ENCODE measurements at places on chromosomes 12 and 14.

GRCh38 chr14:42848652-42849051 lies 1242.0 kb downstream of the LRFN5 start:
- no peak for DNase-seq

DNA sequence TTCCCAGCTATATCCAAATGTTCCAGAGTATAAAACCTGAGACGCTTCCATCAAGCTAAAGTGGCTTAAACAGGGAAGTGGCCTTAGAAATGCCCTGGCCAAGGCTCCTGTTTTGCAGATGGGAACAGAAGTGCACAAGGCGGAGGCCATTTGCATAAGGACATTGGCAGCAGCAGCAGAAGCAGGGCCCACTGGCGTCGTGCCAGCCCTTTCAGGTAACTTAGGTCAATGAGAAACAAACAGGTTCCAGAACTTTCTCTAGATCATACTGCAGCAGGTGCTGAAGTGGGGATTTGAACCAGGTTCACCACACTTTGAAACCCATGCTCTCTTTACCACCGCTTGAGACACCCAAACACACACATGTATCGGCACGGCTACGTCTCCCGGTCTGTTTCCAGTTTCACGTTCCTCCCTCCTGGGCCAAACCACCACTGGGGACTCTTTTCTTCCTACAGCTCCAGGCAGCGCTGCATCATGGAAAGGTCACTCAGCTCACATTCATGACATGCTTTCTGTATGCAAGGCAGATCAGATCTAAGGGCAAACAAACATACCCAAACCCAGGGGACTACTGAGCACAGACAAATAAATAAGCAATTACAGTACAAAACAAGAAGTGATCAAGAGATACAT lies 46.0 kb upstream of the PLEKHG6 start:
- no peak for DNase-seq

- no peak for DNase-seq
Observed at GRCh38 chr14:94748667-94749347, 21.1 kb downstream of the GSC start.

DNA sequence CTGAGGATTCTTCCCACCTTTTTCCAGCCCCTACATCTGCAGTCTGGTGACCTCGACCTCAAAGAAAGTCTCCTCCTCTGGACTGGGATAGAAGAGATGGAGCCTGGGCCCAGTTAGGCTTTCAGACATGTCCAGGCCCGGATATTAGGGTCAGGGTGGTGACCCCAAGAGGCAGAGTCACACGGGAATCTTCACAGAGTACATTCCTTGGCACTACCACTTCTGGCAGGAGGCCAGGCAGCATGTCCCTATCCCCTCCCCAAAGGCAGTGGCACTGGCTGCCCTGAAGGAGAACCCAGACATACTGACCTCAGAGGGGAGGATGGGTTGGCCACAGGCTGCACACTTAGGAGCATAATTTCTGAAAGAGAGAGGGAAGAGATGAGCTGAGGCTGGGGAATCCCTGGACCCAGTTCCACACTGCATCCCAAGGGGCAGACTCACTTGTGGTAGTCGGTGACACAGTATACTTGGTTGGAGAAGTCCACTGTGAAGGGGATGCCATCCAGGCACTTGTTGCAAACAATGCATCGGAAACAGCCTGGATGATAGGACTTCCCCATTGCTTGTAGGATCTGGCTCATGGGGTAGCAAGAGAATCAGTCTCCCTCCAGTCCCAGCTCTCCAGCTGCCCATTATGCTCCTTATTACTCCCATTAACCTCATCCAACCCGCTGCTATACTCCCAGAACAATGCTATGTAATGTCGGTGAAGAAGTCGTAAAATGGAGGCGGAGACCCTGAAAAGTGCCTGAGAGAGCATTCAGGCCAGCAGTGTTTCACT lies 7.6 kb downstream of the AJUBA start:
- DNase-seq: no peak

- no peak for DNase-seq
Observed at GRCh38 chr14:105161964-105162668, 6.5 kb downstream of the JAG2 start.

DNA sequence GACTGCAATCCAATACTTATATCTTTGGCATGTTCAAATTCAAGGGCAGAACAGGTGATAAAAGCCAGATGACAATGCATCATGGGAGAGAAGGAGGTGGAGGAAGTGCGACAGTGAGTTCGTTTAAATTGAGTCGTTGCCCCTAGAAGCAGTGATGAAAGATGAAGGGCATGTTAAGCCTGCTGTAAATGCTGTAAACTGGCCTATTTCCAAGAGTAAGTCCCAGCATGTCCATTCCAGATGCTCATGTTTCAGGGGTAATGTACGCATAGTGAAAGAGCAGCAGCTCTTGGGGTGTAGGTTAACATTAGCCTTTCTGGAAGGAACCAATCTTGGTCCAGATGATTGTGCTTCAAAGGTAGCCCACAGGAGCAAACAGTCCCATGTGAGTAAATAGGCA lies 97.1 kb downstream of the C2CD5 start:
- no peak for DNase-seq

GRCh38 chr12:114174326-114174725 lies 208.2 kb upstream of the RBM19 start:
- no peak for DNase-seq

- DNase-seq: no peak
Observed at GRCh38 chr12:115849262-115849943, 428.1 kb downstream of the MED13L start.

DNA sequence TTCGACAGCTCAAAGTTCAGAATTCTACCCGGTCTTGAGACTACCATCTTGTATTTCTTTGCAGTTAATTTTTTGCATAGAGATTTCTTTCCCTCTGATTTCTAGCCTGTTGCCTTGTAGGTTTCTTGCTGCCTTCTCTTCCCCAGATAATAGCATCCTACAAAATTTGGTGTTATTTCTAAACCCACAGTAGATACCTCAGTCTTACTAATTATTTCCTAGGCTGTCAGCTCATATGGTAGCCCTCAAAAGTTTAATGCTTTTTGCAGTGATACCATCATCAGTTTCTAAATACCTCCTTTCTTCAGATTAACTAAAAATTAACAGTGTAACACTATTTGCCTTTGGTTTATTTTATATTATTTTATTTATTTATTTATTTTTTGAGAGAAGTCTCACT lies 61.9 kb upstream of the TMPO start:
- no peak for DNase-seq

DNA sequence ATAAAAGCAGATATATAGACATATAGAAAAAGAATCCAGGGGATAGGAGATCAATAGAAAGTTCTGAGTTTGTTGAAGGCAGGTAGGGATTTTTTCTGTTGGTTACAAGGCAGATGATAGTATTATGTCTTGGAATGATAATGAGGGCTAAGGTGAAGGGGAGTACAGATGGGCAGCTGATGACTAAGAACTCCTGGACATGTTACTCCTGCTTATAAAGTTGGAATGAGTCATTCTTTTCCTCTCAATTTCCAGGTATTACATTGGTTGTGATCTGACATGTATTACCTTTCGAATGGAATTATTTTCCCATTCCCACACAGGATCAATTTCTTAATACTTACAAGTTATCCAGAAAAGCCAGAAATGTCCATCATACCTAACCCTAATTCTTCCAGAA lies 545.2 kb upstream of the MGAT4C start:
- no peak for DNase-seq

- no peak for DNase-seq
Observed at GRCh38 chr12:132327336-132328171, 1.8 kb downstream of the GALNT9 start.

GRCh38 chr14:61954306-61954705 lies 192.1 kb downstream of the SNAPC1 start:
- DNase-seq: no peak

GRCh38 chr12:124776125-124776513 lies 87.5 kb downstream of the SCARB1 start:
- no peak for DNase-seq

DNA sequence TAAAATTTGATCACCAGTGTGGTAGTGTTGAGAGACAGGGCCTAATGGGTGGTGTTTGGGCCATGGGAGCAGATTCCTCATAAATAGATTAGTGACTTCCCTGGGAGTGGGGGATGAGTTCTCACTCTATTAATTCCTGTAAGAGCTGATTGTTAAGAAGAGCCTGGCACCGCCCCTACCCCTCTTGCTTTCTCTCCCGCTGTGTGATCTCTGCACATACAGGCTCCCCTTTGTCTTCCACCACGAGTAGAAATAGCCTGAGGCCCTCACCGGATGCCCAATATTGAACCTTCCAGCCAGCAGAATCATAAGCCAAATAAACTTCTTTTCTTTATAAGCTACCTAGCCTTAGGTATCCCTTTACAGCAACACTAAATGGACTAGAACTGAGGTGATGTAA lies 31.9 kb upstream of the CAND1 start:
- DNase-seq: no peak

- no peak for DNase-seq
Observed at GRCh38 chr14:56081139-56081538, 37.1 kb upstream of the PELI2 start.

DNA sequence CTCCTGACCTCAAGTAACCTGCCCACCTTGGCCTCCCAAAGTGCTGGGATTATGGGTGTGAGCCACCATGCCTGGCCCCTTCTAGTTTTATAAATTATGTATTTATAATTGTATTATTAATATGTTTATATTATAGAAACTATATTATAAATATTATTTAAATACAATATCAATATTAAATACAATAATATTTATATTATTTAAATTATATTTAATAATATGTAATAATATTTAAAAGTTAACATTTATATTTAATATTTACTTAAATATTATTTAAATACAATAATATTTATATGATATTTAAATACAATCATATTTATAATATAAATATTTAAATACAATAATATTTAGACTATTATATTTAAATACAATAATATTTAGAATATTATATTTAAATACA lies 20.0 kb downstream of the SDR9C7 start:
- DNase-seq: no peak

- DNase-seq: no peak
Observed at GRCh38 chr12:93892423-93893268, 215.5 kb downstream of the CRADD start.

DNA sequence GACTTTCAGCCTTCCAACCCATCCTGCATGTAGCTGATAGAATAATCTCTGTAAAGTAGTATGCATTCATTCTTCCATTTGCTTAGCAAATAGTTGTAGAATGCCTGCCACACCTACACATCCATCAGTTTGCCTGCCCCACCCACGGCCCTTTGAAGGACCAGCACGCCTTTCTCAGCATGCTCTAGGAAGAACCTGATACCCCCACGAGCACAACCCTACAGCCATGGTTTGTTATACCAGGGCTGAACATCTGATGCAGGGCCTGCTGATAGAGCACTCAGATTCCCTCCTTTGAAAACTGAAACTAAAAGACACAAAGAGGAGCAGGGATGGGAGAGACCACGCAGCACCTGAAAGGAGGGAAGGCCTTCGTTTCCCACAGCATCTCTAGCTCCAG lies 205.1 kb downstream of the ANO2 start:
- no peak for DNase-seq

DNA sequence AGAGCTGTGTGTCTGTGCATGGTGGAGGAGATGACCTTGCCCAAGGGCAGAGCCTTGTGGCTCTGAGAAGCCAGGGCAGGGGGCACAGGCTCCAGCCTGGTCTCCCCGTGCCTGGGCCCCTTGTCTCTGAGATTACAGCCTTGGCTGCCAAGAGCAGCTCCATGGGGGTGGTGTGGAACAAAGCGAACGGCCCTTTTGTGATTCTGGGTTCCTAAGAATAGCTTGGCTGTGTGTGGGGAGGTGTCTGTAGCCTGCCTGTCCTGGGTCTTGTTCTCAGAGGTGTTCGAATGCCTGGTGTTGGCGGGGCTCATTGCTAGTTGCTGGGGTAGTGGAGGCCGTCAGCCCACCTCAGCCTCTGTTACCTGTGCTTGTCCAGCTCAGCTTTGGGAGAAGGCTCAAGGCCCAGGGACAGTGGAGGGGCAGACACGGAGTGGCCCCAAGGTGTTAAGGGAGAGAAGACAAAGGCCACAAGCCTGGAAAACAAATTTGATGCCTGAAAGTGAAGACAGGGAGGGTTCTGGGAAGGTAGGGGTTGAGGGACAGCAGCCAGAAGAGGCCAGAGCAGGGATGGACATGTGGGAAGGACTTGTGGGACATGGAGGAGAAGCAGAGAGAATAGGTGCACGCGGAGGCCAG lies 7.4 kb upstream of the MYH7 start:
- no peak for DNase-seq

DNA sequence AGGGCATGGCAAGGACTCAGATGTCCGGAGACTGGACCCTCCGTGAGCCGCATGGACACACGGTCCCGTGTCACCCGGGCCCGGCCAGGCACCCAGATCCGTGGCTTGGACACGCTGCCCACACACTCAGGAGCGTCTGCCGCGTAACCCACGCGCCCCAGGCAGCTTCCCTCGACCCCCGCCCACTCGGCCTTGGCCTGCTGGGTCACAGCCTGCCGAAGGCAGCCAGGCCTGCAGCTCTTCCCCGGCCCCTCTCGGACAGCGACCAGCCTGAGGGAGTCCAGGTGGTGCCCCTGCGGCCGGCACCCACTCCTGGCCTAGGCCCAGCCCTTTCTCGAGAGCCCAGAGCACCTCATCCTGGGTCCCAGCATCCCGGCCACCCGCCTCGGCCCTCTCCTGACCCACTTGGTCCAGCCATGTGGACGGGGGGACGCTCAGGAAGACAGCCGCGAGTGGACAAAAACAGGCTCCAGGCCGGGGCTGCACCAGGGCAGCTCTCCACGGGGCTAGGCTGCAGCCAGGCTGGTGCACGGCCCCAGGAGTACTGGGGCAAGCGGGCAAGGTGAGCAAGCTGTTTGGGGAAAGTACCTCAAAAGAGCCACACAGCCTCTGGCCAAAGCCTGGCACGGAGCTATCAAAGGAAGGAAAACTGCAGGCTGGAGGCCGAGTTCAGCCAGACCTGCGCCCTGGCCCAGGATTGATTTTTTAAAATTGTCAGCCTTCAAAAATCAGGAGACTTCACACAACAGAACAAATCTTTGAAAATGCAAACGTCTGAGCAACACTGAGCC lies 6.5 kb downstream of the AKT1 start:
- DNase-seq: no peak

GRCh38 chr12:6791931-6792520 lies 2.7 kb downstream of the CD4 start:
- DNase-seq: no peak

DNA sequence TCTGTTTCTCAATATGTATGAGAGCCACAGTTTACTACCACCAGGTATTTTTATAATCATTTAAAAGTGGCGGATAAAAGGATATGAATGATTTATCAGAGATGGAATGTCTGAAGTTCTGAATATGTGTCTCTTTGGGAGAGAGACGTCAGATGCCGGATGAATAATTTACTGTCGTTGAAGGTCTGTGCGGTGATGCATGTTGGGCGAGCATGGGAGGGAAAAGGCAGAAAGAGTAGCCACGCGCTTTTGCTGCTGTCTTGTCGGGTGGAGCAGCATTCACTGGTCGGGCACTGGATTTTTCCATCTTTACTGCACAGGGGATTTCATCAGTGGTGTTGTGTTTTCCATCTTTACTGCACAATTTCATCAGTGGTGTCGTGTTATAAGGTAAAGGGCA lies 65.6 kb downstream of the SYNE2 start:
- DNase-seq: no peak

DNA sequence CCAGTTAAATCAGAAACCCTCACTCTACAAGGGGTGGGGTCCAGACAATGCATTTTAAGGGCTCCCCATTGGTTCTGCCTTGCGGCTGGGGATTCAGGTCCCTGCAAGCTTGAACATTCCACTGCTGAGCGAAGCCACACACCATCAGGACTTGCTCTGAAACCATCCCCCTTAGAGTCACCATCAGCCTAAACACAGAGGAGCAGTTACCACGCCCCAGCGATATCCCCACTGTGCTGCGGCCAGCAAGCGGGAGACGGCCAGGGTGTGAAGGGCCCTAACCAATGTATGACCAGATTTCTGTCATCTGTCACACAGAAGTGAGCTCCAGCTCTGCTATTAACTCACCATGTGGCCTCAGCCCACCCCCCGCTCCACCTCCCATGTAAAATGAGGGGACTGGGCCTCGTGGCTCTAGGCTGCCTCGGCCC lies 29.7 kb downstream of the CCDC88C start:
- DNase-seq: no peak
